ENCODE measurements at places on chromosomes 4 and X.

- DNase-seq, result peak; percentile 36
Measured at GRCh38 chrX:40281336-40282005, 183.7 kb upstream of the BCOR start.

DNA sequence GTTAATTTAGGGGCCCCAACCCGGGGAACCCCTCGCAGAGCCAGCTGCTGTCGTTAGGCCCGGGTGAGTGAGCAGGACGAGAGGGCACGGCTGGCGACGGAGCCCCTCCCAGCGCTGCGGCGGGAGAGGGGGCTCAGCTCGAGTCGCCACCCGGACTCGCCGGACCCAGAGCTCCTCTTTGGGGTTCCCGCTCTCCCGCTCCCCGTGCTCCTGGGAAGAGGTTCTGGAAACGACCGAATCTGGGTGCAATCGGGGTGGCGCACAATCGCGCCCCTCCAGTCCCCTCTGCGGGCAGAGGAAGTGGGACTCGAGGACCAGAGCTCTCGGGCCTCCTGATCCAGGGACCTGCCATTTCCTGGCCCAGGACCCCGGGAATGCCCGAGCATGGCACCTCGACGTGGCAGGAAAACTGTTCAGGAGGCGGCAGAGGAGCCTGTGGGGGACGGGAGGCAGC lies 37.3 kb upstream of the ARAF start:
- no peak for DNase-seq

DNA sequence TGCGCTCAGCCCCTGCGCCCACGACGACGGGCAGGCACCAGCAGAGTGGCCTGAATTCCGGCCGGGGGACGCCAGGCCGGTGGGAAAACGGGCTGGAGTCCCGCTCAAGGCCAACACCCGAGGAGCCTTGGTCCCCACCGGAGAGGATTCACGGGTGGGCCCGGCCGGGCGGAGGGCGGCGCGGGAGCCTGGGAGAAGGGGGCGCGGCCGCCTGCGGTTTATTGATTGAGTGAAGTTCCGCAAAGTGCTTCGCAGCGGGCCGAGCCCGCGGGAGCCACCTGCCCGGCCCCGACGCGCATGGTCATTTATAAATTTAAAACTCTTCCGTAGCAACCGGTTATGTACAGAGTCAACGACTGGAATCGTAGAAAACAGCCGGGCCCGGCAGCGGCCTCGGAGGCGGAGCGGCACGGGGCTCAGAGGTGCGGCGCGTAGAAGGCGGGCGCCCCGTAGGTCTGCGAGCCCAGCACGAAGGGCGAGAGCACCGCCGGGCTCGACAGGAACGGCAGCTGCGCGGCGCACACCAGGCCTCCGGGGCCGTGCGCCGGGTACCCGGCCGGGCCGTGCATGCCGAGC lies 3.6 kb downstream of the NKX1-1 start:
- no peak for DNase-seq

DNA sequence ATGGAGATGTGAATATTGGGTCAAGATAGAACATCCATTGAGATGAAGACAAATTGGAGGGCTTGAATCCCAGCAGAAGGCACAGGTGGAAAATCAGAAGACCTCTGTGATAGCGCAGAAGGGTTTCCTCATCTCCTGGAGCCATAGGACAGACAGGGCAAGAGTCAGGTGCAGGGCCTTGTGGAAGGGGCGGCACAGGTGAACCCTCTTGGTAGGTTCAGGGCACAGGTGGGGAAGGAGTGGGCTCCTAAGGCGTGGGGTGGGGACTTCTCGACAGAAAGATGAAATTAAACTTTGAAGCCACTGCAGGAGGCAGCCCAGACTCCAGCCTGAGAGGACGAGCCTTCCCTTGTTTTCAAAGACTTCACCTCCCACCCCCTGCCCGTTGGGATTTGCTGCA lies 9.3 kb upstream of the RGS12 start:
- no peak for DNase-seq

DNA sequence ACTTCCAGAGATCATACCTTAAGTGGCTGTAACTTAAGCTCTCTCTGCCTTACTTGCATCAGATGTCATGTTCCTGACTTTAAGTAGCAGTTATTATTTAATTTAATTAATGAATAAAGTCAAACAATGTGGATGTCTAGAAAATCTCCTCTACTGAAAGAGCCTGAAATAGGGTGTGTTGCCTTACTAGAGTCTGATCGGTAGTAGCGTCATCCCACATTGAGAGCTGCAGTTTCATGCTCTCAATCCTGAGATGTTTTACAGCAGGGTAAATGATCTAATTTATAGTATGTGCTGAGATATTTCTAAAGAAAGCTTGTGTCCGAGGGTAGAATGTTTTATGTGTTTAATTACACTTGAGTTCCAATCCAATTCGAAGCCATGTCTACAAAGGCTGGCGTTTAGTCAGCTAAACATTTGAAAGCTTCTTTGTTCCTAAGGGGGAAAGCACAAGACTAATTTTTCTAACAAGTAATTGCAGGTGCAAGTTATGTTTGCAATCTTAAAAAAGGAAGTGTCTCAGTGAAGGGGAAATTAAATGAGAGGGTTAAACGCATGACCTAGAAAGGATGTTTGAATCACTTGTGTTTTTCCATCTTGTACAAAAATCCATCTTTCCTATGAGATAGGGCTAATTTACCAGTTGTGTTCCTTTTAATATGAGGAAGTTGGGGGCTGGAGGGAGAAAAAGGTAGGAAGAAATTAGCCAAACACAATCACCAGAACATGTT lies 391.0 kb upstream of the MAGEB2 start:
- DNase-seq, result no peak

GRCh38 chr4:176288020-176288419 lies 19.0 kb upstream of the ASB5 start:
- DNase-seq, result no peak

- no peak for DNase-seq
Measured at GRCh38 chr4:87882321-87882720, 49.6 kb downstream of the MEPE start.

DNA sequence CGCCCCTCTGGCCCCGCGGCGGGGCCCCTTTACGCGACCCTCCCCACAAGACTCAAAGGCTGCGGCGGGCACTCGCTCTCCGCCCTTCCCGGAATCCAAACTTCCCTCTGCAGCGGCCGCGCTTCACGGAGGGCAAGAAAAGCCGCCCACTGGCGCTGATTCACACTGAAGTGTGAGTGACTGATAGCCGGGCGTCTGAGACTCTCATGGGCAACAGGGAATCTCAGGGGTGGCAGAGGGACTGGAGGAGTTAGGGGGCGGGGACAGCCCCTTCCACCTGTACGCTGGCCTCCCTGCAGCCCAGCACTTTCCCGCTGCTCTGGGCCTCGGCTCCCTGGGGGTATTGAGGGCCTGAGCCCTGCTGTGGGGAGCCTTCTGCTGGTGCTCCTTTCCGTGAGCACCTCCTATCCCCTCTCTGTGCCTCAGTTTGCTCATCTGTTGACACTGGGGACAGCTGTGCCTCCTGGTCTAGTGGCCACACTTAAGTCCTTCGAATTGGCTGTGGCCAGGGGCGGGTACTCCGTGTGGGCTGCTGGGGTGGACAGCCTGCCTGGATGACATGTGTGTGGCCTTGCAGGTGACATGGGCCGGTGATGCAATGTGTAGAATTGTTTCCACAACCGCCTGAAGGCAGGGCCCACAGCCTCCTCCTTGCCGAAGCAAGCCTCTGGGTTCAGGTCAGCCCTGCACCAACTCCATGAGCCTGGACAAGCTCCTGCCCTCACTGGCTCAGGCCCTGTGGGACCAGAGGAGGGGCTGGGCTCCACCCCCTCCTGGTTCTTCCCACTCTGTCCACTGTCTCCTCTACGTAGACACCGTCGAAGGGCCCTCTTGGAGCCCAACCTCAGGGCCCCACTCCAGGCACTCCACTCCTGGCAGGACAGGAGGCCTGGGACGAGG lies 951 bp downstream of the SH3BP2 start:
- DNase-seq, result no peak

DNA sequence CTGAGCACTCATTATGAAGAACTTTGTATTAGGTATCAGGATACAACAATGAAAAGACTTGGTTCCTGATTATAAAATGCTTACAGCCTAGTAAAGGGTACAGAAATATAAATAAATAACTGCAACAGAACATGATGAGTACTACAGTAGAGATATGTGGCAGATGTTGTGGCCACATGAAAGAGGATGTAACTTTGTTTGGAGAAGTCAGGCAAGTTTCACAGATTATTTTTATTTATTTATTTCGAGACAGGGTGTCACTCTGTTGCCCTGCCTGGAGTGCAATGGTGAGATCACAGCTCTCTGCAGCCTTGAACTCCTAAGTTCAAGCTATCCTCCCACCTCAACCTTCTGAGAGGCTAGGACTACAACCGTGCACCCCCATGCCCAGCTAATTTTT lies 15.8 kb upstream of the UBE2K start:
- no peak for DNase-seq

DNA sequence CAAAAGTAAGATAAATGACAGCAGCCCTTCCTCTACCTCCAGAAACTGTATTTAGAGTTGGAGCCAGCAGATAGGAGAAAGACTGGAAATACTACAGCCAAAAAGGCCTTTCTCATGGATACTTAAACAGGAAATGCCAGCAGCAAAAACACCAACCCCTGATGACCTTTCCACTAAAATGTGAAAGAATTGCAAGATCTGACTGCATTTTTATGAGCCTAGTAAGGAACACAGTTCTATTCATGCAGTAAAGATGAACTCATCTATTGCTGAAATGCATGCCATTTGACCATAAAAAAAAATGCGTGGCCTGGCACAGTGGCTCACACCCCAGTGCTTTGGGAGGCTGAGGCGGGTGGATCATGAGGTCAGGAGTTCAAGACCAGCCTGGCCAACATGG lies 19.9 kb downstream of the ABCG2 start:
- no peak for DNase-seq

- DNase-seq, result no peak
Measured at GRCh38 chrX:53969540-53969939, 74.7 kb downstream of the PHF8 start.

GRCh38 chr4:44736900-44737299 lies 10.5 kb upstream of the GNPDA2 start:
- DNase-seq, result no peak

- DNase-seq, result no peak
Measured at GRCh38 chr4:111797455-111798163, 347.6 kb upstream of the FAM241A start.

DNA sequence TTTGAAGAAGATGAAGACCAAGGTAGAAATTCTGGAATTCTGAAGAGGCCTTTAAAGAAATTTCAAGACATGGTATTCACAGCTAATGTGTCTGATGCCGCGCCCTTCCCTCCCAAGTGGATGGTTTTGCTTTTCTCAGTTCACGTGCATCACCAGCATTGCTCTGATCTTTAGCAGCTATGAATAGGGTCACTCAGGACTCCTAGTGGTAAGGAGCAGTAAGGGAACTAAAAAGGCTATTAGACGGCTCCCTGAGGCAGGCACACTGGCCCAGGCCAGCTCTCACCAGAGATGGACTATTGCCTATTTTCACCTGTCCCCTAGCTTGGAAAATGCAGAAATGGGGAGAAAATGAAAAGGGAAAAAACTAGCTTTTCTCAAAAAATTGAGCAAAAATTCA lies 447.5 kb upstream of the RASGEF1B start:
- DNase-seq, result no peak

GRCh38 chrX:1894740-1895139 lies 279.9 kb downstream of the ASMT start:
- DNase-seq, result no peak

GRCh38 chr4:149741186-149741831 lies 74.3 kb downstream of the IQCM start:
- DNase-seq, result no peak

DNA sequence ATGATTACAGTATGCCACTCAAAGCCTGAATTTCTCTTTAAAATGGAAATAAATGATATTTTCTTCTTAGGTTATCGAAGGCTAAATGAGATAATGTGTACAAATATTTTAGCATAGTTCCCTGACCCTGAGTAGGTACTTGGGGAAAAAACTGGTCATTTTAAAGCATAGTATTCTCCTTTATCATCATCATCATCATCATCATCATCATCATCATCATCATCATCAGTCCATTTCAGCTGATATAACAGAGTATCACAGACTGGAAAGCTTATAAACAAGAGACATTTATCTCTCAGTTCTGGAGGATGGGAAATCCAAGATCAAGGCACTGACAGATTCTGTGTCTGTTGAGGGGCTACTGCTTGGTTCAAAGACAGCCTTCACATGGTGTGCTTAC lies 13.9 kb downstream of the GABRB1 start:
- DNase-seq, result no peak

GRCh38 chr4:48321312-48321711 lies 20.0 kb upstream of the SLAIN2 start:
- DNase-seq, result no peak

GRCh38 chr4:39362827-39363226 lies 3.3 kb downstream of the RFC1 start:
- DNase-seq, result no peak

DNA sequence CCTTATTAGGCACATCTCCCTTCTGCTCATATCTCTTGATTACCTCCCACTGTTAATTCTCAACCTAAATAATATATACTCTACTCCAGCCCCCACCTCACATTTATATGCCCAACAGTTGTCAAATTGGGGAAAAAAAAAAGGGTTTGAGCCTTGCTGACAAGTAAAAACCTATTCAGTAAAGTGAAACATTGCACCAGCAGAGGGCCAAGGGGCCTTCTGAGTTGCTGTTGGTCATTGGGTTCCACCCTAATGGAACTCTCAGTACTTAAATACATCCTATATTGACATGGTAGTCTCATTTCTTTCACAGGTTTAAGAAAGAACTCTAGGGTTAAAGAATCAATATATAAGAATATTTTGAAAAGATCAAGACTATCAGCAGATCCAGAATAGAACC lies 362.2 kb downstream of the SMARCA1 start:
- no peak for DNase-seq

DNA sequence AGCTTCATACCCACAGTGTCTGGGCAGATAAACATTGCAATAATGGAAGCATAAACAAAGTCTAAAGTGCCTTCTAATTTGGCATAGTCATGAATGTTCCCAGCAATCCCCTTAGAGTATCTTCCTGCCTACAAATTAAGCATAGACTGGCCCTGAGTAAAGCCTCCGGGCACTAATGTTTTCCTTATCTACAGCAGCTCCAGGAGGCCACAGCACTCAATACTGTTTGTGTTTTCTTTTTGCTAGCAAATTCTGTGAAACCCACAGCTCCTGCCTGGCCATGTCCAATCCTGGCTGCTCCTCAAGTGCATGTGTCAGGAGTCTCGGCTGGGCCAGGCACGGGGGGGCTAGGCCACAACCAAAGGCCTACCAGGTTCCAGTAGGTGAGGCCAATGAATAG lies 102.7 kb upstream of the TBC1D9 start:
- DNase-seq, result no peak

GRCh38 chr4:141416219-141416618 lies 195.5 kb downstream of the ZNF330 start:
- DNase-seq, result no peak

- DNase-seq, result no peak
Measured at GRCh38 chr4:136000246-136000645, 1532.0 kb downstream of the PCDH18 start.

- DNase-seq, result no peak
Measured at GRCh38 chr4:37224854-37225253, 19.7 kb upstream of the NWD2 start.

DNA sequence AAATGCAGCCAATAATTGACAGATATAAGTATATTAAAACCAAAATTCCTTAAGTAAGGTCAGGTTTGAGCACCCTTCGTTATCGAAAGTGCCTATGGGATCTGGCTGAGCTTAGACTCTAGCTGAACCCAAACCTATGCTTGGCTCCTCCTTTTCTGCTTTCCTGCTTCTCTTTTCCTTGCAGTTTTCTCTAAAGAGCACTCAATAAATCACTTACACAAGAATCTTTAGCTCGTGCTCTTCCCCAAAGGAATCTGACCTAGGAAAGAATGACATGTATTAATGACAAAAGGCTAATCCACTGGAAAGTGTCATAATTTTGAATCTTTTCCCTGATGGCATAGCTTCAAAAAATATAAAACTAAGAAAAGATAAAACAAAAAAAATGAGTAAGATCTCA lies 282.7 kb downstream of the DKK2 start:
- DNase-seq, result no peak
